Dorsolateral prefrontal cortex (tissue), 122 donors: ENCODE measurements at places on chromosomes 2 and 18.

DNA sequence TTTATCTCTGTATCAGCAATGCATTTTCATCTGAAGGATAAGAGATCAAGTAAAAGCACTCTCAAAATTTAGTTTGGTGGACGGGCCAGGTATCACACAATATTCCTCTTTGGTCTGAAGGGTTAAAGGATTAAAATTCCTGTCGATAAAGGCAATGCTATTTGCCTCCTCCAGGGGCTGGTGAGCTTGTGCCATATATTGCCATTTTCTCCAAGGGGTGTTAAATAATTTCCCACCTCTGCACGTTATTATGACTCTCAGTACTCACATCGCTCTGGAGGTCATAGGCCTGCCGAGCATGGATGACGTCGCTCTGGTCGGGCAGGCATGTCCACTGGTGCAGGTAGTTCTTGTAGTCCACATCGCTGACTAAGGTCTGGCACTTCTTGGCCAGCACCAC lies 94.2 kb downstream of the NEB start:
- no peak for DNase-seq

GRCh38 chr18:56475250-56475649 lies 163.1 kb downstream of the TXNL1 start:
- no peak for DNase-seq

- DNase-seq = no peak
Observed at GRCh38 chr2:201118961-201119854, 3.2 kb downstream of the CFLAR start.

DNA sequence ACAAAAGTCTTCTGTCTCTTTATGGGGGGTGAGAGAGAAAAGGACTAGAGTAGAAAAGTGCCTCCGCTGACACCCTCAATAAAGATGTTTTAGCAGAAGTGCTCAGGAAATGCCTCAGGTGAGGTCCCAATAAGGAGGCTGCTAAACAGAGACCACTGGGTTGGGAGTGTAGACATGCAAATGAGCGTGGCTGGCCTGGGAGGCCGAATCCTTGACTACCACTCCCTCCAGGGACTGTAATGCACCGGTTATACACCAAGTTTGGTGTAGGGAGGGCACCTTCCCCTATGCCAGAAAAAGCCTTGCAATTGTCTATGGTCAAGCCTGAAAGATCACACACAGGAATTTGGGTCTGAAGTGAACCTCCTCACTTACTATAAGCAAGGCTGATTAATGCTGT lies 1.8 kb downstream of the TMX3 start:
- DNase-seq = no peak

GRCh38 chr2:232009639-232010274 lies 48.2 kb downstream of the DIS3L2 start:
- DNase-seq = no peak

DNA sequence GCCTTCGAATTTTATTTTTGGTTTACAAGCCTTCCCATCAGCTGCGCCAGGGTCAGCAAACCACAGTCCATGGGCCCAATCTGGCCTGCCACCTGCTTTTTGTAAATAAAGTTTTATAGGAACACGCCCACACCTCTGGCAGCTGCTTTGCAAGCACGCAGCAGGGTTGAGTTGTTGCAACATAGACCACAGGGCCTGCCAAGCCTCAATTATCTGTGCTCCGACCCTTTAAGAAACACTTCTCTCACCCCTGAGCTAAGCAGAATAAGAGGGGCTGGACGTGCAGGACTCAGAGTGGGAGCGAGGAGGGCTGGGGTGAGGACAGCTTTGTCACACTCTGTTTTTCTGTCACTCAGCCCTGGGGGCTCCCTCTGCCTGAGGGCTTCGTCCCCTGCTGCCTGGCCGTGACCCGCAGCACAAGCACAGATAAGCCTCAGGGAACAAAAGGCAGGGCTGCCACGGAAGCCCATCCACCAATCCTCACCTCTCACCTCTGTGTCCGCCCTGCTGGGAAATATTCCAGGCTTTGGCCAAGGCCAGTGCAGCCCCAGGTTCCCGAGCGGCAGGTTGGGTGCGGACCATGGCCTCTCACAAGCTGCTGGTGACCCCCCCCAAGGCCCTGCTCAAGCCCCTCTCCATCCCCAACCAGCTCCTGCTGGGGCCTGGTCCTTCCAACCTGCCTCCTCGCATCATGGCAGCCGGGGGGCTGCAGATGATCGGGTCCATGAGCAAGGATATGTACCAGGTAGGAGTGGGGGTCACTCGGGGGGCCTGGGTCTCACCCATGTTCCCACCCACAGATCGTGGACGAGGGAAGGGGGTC lies at the start of gene AGXT:
Gene AGXT (plus strand): TSS at position 539 of the 823 bp plus-strand sequence. CDS start 42 bp downstream, at position 581.
- no peak for DNase-seq

- no peak for DNase-seq
Observed at GRCh38 chr2:155377266-155377680, 678.8 kb downstream of the KCNJ3 start.

- DNase-seq = no peak
Observed at GRCh38 chr2:47631306-47631705, 151.6 kb upstream of the MSH6 start.

GRCh38 chr2:33322612-33323011 lies 153.8 kb upstream of the RASGRP3 start:
- no peak for DNase-seq

GRCh38 chr18:47795434-47795814 lies 135.0 kb downstream of the SMAD2 start:
- no peak for DNase-seq

DNA sequence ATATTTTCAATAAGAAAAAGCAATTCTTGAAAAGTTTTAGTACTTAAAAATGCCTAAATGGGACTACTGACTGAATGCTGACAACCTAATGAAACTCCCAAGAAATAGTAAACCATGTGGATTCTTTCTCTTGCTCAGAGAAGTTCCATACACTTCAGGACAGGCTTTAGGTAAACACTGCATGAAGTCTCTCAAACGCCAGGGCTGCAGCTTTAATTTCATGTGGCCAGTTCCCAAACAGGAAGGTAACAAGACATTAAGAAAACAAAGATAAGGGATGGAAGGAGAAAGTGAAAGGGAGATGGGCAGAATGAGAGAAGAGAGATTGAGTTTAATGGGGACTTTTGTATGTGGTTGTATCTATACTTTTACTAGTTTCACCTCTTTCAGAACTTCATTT lies 734.7 kb upstream of the PKDCC start:
- no peak for DNase-seq

- DNase-seq = no peak
Observed at GRCh38 chr2:33484042-33484621, 7.7 kb downstream of the RASGRP3 start.

GRCh38 chr18:55306359-55307024 lies 281.5 kb downstream of the TCF4 start:
- DNase-seq = no peak

DNA sequence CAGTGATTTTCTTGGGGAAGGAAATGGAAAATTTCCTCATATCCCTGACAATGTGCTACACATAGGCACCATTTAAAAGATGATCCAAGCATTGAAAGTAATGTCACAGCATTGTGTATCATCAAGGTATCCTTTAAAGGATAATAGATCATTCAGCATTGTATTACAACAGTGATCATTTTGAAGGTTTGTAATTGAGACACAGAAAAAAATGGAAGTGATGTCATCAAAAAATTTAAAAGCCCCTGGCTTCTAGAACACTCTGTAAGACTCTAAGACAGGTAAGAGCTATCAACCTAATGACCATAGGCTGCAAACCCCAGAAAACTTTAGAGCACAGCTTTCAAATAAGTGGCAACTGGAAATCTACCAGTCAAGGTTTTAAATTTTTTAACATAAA lies 271.4 kb downstream of the ETAA1 start:
- DNase-seq = no peak

DNA sequence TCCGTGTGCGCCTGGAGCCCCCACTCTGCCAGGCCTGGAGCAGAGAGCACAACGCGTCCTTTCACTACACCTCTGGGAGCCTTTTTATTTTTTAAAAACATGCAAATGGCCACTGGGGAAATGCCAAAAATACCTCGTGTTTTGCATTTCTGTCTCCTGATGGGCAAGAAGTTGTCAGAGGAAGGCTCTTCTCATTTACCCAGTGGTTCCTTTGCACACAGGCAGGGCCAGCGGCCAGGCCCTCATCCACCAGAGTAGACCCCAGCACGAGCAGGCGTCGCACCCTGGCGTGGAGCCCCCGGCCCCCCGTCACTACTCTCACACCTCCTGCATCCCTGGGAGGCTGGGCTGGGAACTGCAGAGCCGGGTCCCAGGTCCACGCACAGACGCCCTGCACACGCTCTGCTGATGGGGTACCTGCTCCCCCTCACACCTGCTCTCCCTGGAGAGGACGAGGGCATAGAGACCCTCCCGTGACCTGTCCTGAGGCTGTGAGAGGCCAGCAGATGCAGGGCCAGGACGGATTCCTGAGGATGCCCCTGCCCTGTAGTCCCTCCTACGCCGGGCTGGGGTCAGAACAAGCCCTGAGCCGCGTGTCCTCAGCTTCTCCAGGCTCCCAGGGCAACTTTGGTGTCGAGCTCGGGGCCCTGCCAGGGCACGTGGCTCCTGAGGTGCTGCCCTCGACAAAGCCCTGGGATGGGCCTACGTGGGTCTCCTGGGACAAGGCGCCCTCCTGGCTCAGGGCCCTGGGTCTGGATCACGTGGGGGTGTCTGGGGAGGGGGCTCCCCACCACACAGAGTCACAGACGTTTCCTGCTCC lies 65.0 kb downstream of the NFATC1 start:
- DNase-seq = no peak

DNA sequence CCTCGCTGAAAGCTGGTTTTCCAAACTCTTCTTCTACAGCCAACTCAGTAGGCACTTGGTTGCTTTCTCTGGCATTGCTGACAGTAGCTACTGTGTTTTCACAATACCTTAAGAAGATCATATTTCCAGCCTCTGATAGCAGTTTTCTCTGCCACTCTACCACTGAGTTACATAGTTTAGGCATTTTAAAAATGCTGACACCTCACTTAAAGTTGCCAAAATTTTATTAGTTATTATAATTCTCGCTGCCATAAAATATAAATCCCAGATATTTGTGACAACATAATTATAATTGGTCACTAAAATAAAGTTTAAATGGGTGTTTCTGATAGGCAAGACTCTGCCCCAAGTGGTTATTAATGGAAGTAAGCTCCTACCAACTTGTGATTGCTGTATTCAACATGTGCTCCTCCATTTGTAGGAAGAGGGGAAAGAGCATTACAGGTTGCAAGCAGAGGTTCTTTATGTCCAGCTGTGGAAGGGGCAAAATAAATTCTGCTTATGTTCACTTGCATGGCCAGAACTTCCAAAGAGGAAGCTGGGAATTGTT lies 1202.8 kb downstream of the CNTNAP5 start:
- no peak for DNase-seq

DNA sequence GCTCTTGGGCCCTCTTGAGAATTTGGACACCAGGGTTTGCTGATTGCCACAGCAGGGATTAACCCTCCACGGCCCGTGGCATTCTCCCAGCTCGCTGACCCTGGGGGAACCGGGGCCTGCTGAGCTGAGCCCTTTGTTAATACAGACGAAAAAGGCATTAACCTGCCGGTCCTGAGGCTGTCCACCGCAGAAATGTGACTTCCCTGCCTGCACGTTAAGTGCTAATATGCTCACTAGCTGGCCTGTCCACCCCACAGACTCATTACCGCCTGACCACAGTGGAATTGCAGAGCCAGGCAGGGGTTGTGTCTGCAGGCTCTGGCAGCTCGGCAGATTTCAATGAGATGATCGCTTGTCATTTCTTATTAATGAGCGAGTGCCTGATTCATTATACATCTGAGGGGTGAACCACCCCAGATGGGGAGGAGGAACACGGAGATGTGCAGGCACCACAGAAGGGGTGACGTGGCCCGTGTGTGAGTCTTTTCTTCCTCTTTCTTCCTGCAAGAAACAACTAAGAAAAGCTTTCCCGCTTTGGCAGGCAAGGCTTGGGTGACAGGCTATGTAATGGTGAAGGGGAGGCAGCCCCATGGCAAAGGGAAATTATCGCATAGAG lies 126.0 kb downstream of the GLI2 start:
- DNase-seq = no peak

GRCh38 chr2:68193144-68193543 lies 35.5 kb downstream of the PNO1 start:
- no peak for DNase-seq

- no peak for DNase-seq
Observed at GRCh38 chr2:143758629-143759330, 629.6 kb downstream of the ARHGAP15 start.

- no peak for DNase-seq
Observed at GRCh38 chr18:6728331-6728730, 1.2 kb upstream of the ARHGAP28 start.

- no peak for DNase-seq
Observed at GRCh38 chr2:168207851-168208250, 39.5 kb downstream of the STK39 start.

DNA sequence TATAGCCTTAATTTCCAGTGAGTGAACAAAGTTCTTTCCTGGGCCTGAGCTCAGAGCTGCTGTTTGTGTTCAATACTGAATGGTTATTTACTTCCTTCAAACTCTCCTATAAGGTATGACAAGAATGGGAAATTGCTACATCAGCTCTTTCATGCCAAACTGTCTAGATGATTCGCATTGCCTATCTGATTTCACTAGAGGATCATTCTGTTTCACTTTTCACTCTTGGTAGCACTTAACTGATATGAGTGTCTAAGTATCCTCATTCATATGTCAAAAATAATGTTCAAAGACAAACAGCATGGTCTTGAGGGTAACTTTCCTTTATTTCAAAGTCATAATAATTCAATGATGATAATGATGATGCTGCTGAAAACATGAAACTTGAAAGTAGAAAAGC lies 32.9 kb upstream of the SCG2 start:
- no peak for DNase-seq

GRCh38 chr2:222892321-222892720 lies 31.5 kb downstream of the ACSL3 start:
- no peak for DNase-seq

DNA sequence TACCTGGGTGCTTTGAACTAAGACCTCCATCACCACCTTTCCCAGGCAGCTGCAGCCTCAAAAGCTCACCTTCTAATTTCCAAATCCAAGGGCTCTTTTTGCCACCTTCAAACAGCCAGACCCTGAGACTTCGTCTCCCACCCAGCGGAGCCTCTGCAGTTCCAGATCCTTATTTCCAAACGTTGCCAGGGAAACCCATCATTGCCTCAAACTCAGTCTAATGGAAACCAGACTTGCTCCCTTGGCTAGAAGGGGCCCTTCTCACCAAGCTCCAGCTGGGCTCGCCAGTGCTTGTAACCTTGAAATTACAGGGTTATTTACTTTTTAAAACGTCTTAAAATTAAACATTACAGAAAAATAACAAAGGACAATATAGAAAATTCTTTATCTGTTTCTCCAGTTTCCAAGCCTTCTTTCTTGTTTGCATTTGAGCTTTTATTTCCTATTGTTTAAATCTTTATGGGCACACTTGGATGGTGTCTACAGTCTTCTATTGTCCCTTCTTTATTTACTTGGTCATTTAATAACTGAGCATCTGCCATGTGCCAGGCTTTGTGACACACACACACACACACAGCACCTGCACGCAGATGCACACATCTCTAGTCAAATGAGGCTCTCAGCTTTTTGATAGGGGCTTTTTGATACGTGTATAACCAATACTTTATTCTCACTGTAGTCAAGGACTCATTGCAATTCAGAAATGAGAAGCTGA lies 36.1 kb downstream of the TRPM8 start:
- no peak for DNase-seq

DNA sequence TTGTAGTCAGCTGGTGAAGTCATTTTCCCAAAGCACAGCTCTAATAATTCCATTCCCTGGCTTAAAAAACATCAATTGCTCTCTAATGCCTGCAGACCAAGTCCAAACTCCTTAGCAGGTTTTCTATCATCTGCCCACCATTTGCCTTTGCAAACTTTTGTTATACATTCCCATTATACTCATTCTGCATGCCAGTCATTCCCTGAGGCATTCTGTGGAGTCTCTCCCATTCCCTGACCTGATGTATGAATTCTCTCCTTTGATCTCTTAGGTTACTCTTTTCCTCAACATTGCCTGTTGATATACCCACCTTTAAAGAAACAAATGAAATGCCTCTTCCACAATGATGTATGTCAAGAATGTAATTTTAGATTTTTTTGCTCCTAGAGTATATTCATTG lies 852.0 kb upstream of the FSHR start:
- no peak for DNase-seq
